Glutamatergic neuron (in vitro differentiated cells): ENCODE measurements at places on chromosomes 2 and 18. TPM values are rescaled to one million over a fixed set of nuclear protein-coding genes. Genes with fewer than 3 reads are reported as not detected.
A peak's percentile ranks its signal among the peaks of the same experiment; 100 is the strongest.

The VWA3B gene
- not detected for total RNA-seq

The PLCD4 gene
- total RNA-seq, result 1.9 TPM

The CCDC102B gene
- total RNA-seq, result 8.1 TPM

The SOX11 gene
- total RNA-seq, result 576 TPM

GRCh38 chr2:71620851-71621251, 167.5 kb downstream of the DYSF start:
- no peak overlapping the region for H3K4me3 ChIP-seq
- H3K4me1 ChIP-seq, result peaks cover 2% of the 10 kb centered on the region
- peaks cover 2% of the 10 kb centered on the region for H3K27me3 ChIP-seq

- no peak overlapping the region for H3K4me3 ChIP-seq
- no peak for DNase-seq
- peaks cover 10% of the 10 kb centered on the region for H3K27me3 ChIP-seq
- H3K27ac ChIP-seq, result no peak overlapping the region
- H3K4me1 ChIP-seq, result peaks cover 10% of the 10 kb centered on the region
- H3K36me3 ChIP-seq, result peaks cover 9% of the 10 kb centered on the region
Measured at GRCh38 chr2:127618551-127619202, 27.3 kb upstream of the GPR17 start.

DNA sequence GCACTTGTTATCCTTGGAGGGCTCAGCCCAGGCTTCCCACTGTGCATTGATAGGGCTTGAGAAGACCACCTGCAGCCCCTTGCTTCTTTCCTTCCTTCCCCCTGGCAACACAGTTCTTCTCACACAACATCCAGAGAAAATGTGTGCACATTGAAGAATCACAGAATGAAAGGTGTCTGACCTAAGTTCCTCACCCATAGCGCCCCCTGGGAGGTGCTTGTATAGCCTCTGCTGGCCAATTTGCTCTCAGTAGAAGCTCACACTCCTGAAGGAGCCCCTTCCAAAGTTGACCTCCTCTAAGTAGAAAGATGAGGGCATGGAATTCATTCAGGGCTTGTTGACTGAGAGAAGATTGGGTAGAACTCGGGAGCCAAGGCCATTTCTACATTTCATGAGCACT, 758.4 kb upstream of the KLHL29 start:
- H3K4me3 ChIP-seq, result no peak overlapping the region
- no peaks in the 10 kb centered on the region for H3K27me3 ChIP-seq
- peak; percentile 23 for DNase-seq

GRCh38 chr18:31399306-31400032, 22.9 kb downstream of the DSG4 start:
- no peaks in the 10 kb centered on the region for H3K4me1 ChIP-seq
- H3K27ac ChIP-seq, result no peak overlapping the region
- H3K36me3 ChIP-seq, result no peaks in the 10 kb centered on the region
- DNase-seq, result no peak

DNA sequence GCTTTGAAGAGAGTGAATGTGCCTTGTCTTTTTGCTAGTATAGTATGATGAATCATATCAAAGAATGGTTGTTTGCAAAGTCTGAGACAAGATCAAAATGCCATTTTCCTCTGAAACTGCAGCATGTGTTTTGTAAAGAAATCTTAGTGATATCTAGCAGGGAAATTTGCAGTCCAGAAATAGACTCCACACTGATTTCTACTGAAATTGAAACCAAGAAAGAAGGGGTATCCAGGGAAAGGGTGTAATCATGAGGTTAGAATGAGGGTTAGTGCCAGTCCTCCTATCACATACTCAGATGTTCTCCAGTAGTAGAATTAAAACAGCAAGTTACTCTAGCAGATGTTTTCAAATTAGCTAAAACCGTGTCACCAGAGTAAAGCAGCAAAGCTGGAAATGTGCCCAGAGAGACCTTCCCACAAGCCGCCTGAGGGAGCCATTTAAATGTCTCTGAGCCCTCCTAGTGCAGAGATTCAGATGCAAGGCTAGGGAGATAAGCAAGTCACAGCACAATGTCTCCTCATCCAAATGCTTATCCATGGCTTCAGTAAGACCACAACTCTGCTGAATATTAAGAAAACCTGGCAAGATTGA, 4.9 kb downstream of the DLGAP1 start:
- H3K27me3 ChIP-seq, result no peaks in the 10 kb centered on the region
- no peak overlapping the region for H3K4me3 ChIP-seq
- no peak for DNase-seq
- no peaks in the 10 kb centered on the region for H3K4me1 ChIP-seq

DNA sequence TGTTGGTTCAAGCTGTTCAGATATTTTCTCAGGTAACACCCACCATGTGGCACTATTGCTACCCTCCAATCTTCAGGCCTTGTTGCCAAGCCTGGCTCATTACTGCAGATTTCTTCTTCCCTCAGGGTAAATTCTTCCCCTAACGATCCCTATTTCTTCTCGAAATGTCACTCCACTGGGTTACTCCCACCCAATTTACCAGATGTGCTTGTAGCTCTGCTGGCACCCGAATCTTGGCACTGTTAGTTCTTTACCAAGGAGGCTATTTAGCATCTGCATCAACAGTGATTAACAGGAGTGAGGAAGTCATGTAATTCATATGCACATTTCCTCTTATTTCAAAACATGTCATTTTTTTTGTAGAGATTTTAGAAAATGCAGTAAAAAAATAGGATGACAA, 217.1 kb upstream of the CYRIA start:
- no peaks in the 10 kb centered on the region for H3K4me1 ChIP-seq
- no peak overlapping the region for H3K27ac ChIP-seq
- DNase-seq, result no peak
- no peaks in the 10 kb centered on the region for H3K36me3 ChIP-seq
- H3K4me3 ChIP-seq, result no peak overlapping the region

DNA sequence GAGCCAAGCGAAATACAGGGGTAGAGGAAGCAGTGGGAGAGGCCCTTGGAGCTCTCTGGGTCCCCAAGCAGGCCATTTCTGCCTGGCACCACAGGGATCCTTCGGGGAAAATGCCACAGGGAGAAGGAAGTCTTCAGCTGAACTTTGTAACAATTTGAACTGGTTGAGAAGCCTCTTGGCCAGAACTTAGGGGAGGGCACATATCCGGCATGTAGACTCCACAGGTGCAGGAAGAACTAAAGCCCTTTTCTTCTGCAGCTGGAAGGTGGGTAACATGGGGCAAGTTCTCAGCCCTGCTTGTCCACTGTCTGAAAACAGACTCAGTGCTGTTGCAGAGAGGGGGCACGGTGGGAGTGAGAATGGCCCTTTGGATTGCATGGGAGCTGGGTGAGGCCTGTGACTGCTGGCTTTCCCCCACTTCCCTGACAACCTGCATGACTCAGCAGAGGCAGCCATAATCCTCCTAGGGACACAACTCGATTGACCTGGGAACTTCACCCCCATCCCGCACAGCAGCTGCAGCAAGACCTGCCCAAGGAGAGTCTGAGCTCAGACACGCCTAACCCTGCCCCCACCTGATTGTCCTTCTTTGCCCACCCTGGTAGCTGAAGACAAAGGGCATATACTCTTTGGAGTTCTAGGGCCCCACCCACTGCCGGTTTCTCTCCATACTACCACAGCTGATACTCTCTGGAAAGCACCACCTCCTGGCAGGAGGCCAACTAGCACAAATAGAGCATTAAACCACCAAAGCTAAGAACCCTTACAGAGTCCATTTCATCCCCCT, 101.6 kb upstream of the FAM136A start:
- no peak overlapping the region for H3K27ac ChIP-seq
- H3K36me3 ChIP-seq, result peaks cover 2% of the 10 kb centered on the region
- DNase-seq, result no peak

DNA sequence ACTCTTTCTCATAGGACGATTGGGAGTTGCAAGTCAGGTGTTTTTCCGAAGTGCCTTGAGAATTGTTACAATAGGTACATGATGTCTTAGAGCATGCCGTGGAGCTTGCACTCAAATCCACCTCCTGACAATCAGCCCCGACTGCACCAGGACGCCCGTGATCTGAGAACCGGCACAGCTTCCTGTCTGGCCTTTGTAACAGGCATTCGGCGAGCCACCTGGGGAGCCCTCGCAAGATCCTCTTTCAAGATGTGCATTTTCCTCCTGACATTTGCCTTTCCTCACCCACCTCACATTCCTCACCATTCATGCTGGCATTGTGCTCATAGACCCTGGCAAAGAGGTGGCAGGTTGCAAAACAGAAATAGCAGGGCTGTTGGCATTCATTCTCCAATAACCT, 427.3 kb downstream of the GALR1 start:
- peak overlapping the region; percentile 21 for H3K4me3 ChIP-seq
- H3K27me3 ChIP-seq, result peaks cover 18% of the 10 kb centered on the region
- H3K27ac ChIP-seq, result peak overlapping the region; percentile 84
- peaks cover 28% of the 10 kb centered on the region for H3K4me1 ChIP-seq
- peak; percentile 37 for DNase-seq

GRCh38 chr2:232971744-232972143, 41.3 kb downstream of the NGEF start:
- no peaks in the 10 kb centered on the region for H3K36me3 ChIP-seq
- no peak overlapping the region for H3K27ac ChIP-seq
- DNase-seq, result no peak
- H3K4me1 ChIP-seq, result peaks cover 7% of the 10 kb centered on the region
- H3K4me3 ChIP-seq, result no peak overlapping the region
